ENCODE measurements at places on chromosomes 4 and X. TPM values are rescaled to one million over a fixed set of nuclear protein-coding genes. Genes with fewer than 3 reads are reported as not detected.

DNA sequence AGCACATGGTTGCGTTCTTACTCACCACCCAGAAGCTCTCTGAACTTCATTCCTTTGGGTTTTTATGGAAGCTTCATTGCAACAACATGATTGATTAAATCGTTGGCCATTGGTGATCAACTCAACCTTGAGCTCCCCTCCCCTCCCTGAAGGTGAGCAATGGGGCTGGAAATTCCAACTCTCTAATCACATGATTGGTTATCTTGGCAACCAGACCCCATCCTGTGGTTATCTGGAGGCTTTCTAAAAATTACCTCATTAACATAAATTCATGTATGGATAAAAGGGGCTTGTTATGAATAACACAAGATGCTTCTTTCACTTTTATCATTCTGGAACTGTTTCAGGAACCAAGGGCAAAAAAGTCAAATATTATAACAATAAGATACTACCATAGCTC is 34.6 kb upstream of the NMU start:
- no peak for DNase-seq

DNA sequence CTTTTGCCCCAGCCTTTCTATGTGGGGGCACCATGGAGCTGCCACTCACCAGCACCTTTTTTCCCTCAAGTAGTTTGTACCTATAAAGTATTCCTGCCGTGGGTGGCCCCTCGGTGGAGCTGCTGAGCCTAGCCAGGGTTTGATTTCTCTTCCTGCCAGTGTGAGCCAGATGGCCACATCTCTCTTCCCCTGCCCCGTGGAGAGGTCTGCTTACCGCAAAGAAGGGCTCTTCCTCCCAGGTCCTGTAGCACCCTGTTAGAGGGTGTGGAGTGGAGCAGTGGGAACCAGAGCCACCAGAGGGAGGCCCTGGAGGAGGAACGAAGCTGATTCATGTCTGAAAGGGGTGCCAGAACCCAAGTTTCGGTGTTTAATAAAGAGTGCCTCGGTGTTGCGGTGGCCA is 95.4 kb downstream of the PTTG2 start:
- no peak for DNase-seq

- no peak for DNase-seq
Observed at GRCh38 chr4:78512357-78512920, 39.1 kb upstream of the ANXA3 start.

DNA sequence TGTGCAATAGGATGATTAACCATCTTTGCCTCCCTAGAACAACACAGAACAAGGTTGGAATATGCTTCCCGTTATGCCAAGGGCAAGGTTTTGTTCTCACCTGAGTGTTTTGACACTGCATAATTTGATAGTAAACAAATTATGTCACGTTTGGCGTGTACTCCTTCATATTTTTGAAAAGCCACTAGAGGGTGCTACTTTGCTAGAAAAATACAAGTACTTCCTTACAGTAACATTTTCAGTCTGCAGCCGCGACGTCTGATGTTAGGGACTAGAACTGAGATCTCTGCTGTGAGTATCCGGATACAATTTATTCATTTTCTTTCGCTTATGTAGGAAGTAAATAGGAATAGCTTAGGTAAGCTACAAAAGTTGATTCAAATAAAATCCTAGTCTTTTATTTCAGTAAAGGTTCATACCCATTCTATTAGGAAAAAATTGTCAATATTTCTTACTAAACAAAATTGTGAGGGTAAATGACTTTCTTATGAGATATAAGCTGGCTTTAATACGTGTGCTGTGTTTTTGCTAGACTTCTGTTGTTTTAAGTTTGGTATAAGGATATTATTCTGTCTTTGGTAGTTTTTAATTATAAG is 181.1 kb upstream of the WDFY3 start:
- DNase-seq = no peak

The RAB39B gene
- 0.52 TPM for total RNA-seq
